ENCODE measurements at places on chromosomes 16 and 17.

GRCh38 chr17:46931596-46931995, 8.6 kb downstream of the GOSR2 start:
- DNase-seq = no peak

DNA sequence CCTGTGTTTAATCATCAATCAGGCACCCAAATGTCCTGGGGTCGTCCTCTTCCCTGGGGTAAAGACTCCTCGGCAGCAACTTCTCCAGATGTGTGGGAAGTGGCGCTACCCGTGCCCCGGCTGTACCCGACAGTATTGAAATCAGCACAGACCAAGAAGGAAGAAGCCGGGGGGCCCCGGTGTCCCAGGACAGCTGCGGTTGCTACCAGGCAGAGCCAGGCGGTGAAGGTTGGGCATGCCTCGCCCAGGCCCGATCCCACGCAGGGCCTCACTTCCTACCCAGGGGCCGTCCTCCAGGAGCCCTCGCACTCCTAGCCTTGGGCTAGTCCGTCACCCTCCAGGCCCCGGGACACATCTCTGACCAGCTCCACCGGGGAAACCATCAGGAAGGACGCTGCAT, 9.0 kb upstream of the CCDC154 start:
- no peak for DNase-seq

- DNase-seq = no peak
These were observed 25.5 kb upstream of the MYO15B start for GRCh38 chr17:75561927-75562603.

GRCh38 chr17:72671016-72671415, 421.5 kb downstream of the SLC39A11 start:
- DNase-seq = no peak

DNA sequence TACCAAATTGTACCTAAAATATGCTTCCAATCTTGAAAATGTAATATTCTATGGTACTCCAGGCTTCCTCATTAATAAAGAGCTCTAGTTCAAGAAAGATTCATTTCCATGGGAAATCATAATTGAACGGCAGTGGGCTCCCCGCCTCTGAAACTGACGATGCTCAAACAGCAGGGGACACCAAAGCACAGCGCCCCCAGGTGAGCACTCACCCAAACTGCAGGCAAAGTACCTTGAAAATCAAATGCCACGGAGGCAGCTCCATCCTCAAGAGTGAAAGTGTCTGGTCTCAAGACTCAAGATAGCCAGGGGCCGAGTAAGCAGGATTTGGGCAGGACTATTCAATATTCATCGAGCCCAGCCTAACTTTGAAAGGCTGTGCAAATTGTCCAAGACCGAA, 217.4 kb upstream of the TNRC6C start:
- peak; percentile 50 for DNase-seq

DNA sequence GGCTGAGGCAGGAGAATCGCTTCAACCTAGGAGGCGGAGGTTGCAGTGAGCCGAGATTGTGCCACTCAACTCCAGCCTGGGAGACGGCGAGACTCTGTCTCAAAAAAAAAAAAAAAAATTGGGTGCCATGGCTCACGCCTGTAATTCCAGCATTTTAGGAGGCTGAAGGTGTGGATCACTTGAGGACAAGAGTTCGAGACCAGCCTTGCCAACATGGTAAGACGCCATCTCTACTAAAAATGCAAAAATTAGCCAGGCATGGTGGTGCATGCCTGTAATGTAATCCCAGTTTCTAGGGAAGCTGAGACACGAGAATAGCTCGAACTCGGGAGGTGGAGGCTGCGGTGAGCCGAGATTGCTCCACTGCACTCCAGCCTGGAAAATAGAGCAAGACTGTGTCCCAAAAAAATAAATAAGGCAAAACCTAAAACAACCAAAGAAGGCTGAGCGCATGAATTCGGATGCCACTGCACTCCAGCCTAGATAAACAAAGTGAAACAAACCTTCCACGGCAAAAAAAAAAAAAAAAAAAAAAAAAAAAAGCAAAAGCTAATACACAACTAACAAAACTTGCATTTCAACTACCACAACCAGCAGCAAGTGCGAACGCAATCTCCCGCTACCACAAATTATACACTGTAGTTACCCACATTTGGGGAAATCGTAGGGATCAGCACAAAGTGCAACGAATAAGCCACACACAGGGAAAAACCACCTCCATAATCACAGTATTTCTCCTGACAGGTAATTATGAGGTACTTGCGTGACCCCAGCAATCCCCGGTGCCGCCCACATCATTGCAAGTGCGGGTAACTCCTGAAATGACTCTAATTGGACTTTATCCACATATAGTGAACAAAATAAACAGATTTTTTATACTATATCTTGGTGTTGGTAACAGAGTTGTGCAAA, 25.6 kb downstream of the TEX14 start:
- DNase-seq = no peak

GRCh38 chr17:50328363-50329325, 17.3 kb upstream of the XYLT2 start:
- no peak for DNase-seq

DNA sequence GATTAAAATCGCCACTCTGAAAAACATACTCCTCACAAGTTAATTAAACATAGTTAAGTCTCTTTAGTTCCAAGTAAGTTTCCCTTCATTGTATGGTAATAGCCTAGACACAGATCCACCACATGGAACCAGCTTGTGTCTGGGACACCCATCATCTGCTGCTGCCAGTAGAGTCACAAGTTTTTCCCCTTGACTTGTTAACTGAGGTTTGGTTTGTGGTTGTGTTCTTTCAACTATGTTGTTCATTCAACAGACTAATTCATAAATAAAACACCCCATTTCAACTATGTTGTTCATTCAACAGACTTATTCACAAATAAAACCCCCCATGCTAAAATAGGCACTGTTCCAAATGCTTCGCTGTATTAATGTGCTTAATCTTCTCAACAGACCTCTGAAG, 24.4 kb downstream of the YWHAE start:
- DNase-seq = no peak

GRCh38 chr17:61353615-61354014, 46.0 kb upstream of the TBX2 start:
- DNase-seq = no peak

DNA sequence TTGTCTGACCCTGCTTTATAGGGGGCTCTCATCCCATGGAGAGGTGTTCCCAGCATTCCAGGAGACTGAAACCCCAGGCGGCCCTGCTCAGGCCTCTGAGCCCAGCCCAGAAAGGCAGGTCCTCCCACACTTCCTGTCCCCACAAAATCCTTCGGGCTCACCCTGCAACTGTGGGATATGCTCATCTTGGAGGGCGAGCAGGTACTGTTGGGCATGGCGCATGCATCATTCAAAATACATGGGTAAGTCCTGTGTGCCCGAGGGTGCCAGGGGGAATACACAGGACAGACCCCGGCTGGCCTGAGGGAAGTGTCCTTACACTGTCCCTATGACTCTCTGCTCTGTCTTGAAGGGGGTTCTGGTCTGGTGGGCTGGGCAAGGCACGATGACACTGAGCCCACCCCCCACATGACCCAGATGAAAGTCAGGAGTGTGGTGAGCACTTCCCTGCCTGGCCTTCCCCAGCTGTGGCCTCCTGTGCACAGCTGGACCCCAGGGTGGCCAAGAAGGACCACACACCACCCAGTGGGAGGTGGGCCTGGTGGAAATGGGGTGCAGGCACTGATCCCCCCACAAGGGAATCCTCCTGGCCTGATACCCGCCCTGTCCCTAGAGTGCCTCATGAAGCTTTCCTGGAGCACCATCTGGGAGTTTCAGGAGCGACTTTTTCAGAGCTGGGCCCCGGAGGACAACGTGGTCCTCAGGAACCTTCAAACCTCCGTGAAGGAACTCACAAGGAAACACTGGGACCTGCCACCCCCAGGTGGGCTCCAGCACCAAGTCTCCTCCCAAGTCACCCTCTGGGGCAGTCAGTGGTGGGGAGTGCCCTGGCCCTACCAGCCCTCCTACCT, 46.7 kb downstream of the USP22 start:
- DNase-seq = no peak

DNA sequence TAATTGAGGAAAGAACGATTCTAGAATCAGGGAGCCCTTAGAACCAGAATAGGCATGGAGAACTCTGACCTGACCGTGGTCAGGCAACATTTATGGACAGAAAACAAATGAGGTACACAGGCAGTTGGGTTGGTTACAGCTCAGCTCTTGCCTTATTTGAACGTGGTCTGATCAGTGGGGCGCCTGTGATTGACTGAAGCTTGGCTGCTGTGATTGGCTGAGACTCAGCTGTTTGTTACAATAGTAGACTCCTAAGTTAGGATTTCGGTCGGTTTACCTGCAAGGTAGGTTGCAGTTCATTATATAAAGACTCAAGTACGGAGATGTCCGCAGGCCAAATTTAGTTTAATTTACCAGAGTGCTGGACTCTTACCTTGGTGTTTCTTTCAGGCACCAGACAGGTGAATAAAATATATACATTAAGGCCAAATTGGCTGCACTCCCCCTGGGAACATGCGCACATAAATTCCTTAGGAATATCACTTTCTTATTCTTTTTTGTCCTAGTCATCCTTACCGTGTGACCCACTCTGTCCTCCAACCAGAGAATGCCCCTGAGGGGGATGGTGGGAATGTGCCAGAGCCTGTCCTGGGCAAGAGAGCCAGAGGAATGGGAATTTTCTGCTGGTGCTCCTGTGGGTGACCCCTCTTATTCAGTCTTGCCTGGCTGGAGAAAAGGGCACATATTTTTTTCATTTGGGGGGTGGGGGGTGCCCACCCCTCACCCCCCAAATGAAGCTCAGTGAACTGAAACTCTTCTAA, 7.5 kb upstream of the CSNK2A2 start:
- DNase-seq = no peak

DNA sequence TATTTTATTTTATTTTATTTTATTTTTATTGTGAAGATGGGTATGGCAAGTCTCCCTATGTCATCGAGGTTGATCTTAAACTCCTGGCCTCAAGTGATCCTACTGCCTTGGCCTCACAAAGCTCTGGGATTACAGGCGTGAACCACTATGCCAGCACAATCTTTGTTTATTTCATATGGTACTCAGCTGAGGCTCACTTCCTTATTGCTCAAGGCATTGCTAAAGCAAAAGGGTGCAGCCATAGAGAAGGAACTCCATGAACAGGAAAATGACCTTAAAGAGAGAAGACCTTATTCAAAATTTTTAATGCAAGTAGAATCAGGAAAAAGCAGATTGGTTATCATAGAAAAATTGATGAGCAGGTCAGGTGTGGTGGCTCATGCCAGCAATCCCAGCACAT, 110.6 kb upstream of the RBBP6 start:
- DNase-seq = peak; percentile 62

GRCh38 chr16:31385680-31386079, 7.5 kb upstream of the ITGAD start:
- DNase-seq = no peak

DNA sequence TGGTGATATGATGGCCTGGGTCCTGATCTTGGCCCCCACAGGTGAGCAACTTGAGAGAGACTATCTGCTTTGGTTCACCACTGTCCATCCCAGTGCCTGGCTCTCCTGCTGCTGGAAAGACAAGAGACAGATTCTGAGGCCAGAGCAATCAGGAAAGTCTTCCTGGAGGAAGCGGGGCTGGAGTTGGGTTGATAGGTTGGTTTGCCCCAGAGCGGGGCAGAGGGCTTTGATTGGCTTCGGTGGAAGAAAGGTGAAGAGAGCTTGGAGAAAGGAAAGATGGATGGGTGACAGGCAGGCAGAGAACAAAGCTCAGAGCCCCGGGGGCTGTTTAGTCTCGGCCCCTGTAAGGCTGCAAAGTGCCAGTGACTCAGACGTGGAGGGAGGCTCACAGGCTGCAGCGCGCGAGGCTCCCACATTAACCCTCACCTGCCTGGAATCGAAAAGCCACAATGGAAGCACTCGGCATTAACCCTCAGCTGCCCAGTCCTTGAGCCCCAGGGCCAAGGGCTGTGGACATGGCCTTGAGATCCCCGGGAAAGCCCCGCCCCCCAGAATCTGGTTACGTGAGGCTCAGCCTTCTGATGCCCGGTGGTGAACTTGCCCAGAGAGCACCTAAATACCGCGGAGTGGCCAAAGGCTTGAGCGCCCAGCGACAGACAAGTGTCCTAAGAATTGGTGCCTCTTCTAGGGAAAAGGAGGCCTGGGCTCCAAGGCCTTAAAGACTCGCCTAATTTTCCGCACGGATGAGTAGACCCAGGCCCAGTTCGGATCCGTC, 996 bp upstream of the CPNE2 start:
- no peak for DNase-seq

GRCh38 chr16:660459-661183, 7.3 kb upstream of the RHOT2 start:
- peak; percentile 94 for DNase-seq

- DNase-seq = no peak
These were observed 511.9 kb upstream of the CDH8 start for GRCh38 chr16:62548095-62548494.
